Activated effector memory CD4-positive, alpha-beta T cell treated with Interleukin-2 at 50 U/mL for 16 hours (primary cell): ENCODE measurements at places on chromosomes 4 and X.

DNA sequence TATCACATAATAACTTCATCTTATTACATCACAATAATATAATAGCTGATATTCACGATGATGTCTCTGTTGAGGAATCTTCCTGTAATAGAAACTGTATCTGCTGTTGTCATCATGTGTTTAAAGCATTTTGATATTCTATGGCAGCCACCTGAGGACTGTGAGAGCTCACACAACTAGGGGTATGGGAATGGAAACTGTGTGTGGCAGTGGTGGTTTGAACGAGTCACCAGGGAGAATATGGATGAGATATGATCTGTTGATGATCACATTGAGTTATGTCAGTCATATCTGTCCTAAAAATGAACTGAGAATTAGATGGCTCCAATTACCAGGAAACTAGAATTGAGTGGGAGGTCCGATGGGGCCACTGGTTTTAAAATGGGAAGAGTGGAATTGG, 169.6 kb downstream of the MID1IP1 start:
- no peak for DNase-seq

- no peak for DNase-seq
Observed at GRCh38 chr4:126583509-126583908, 1049.2 kb upstream of the INTU start.

DNA sequence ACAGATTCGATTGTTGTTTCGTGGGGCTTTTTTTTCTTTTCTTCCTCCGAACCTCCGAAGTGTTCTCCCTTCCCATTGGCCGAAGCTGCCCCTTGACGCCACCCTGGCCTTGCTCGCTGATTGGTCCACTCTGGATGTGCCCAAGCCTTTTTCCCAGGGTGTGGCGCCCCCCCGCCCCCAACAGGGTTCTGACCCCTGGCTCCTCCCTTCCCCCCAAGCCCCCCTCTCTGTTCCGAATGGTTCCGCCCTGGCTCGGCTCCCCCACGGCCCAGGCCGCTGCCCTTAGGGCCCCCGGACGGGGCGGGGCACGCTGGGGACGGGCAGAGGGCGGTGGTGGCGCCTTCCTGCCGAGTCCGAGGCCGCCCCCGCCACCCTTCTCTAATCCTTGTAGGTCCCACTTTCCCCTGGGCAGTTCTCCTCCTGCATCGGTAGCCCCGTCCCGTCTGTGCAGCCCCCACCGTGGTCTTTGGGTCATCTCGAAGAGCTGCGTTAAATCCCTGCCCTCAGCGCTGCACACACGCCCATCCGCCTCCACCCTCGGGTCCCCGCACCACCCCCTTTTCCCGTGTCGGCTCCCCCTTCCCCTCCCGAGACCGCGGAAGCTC, 25.5 kb downstream of the UTP14A start:
- DNase-seq, result peak; percentile 51

GRCh38 chrX:10052906-10053625, 85.9 kb downstream of the CLDN34 start:
- no peak for DNase-seq

DNA sequence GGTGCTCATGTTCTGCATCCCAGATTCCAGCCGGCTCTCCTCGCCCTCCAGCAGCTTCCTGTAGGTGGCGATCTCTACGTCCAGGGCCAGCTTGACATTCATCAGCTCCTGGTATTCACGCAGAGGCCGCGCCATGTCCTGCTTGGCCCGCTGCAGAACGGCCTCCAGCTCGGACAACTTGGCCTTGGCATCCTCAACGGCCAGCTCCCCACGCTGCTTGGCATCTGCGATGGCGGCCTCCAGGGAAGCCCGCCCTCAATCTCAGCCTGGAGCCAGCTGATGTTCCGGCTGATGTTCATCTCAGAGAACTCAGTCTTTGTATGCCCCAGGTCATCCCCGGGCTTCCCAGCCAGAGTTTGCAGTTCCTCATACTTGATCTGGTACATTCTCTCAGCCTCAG, 431.8 kb upstream of the DIPK2B start:
- DNase-seq, result no peak
